Activated naive CD4-positive, alpha-beta T cell (primary cell): ENCODE measurements at places on chromosomes 16 and 17.

DNA sequence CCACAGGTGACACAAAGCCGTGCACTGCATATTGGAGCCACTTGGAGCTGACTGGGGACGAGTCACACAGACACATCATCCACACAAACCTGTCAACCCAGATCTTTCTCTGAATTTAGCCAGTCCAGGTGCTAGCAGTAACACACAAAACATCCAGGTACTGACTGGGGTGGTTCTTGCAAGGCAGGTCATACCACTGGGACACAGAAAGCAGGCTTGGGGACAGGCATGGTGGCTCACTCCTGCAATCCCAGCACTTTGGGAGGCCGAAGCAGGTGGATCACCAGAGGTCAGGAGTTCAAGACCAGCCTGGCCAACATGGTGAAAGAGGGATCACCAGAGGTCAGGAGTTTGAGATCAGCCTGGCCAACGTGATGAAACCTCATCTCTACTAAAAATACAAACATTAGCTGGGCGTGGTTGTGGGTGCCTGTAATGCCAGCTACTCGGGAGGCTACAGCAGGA lies 14.9 kb downstream of the ENPP7 start:
- DNase-seq = no peak

- no peak for DNase-seq
Measured at GRCh38 chr16:7209598-7209997, 123.0 kb upstream of the RBFOX1 start.

DNA sequence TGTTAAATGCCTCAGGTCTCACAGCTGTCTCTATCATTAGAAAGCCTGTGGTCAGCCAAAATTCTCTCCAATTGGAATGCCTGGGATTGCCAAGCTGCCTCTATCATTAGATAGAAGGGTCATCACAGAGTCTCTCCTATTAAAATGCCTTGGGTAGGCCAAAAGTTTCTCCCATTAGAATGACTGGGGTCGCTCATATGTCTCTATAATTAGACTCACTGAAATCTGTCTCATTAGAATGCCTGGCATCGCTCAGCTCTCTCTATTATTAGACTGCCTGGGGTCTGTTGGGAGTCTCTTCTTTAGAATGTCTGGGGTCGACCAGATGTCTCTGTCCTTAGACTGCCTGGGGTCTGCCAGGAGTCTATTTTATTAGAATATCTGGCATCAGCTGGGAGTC lies 2265.1 kb downstream of the TP53TG3F start:
- no peak for DNase-seq

GRCh38 chr16:29683543-29684090 lies 4.6 kb downstream of the QPRT start:
- DNase-seq = no peak

DNA sequence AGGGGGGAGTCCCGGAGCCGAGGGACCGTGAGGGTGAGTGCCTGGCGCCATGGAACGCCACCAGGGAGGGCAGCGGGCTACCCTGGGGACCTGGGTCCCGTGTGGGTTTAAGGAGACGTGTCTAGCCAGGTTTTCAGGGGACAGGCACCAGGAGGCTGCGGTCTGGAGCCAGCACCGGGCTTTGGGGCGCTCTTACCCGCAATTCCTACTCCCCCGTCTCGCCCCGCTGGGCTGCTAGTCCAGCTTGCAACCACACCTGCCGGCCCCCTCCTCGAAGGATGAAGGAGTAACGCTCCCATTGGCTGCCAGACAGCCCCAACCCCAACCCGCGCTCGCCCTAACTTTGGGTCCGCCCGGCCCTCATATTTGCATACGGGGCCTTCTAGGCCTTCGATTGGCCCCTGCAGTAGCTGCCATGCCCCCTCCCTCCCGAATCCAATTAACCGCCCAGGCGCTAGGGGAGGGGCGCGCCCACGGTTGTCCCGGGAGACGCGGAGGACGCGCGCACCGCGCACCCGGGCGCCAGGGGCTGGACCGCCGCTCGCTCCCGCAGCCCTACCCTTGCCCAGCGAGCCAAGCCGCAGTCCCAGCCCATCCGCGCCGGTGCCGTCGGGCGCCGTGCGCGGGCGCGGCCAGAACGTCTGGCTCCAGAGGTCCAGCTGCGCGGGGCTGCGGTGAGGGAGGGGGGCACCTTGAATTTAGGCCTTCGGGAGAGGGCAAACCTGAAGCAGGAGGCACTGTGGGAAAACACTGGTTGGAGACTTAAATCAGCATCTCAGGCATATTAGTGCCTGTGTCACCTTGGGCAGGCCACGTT lies at the start of gene TTLL6:
Gene TTLL6, minus strand, starts transcription at position 456 of the 817 bp plus-strand sequence. Its CDS starts 157 bp downstream, at position 299.
- peak; percentile 17 for DNase-seq

DNA sequence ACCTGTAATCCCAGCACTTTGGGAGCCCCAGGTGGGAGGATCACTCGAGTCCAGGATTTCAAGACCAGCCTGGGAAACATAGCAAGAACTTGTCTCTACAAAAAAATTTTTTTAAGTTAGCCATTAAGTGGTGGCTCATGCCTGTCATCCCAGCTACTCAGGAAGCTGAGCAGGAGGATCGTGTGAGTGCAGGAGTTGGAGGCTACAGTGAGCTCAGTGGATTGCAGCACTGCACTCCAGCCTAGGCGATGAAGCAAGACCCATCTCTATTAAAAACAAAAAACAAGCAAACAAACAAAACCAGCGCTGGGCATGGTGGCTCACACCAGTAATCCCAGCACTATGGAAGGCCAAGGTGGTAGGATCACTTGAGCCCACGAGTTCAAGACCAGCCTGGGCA lies 38.0 kb downstream of the HEATR3 start:
- DNase-seq = no peak

DNA sequence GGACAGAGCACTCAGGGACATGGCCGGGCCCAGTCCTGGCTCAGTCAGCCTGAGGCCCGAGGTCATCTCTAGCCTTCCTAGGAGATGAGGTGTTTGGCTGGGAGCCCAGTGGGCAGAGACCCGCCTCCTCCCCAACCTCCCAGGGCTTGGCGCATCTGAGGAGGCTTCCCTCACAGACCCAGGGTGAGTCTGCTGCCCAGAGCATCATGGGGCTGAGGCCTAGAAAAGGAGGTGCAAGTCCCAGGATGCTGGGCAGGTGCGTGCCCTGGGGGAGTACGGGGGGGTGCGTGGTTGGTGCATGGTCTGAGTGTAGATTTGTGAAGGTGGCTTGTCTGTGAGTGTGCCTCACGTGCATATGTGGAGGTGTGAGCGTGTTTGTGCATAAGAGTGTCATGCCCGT lies 4.7 kb downstream of the PDE6G start:
- DNase-seq = no peak

GRCh38 chr16:53784291-53784690 lies 80.3 kb downstream of the FTO start:
- no peak for DNase-seq
